Myometrial cell (primary cell): ENCODE measurements at places on chromosomes 4 and X. TPM values are rescaled to one million over a fixed set of nuclear protein-coding genes. Genes with fewer than 3 reads are reported as not detected.

Gene RELL1
- 44.0 and 46.4 TPM in 2 replicates for total RNA-seq

Gene NKX1-1
- not detected in 2 replicates for total RNA-seq

Gene ITM2A
- not detected in 2 replicates for total RNA-seq

Gene KIAA1210
- total RNA-seq = not detected in 2 replicates

Gene MAGEC1
- not detected in 2 replicates for total RNA-seq

Gene FGF13
- total RNA-seq = not detected in 2 replicates

Gene S100G
- total RNA-seq = not detected in 2 replicates

Gene VCX
- not detected in 2 replicates for total RNA-seq

Gene CORIN
- 44.0 and 44.7 TPM in 2 replicates for total RNA-seq

Gene FGFR3
- total RNA-seq = 0.29 and 0.89 TPM in 2 replicates

Gene UGDH
- total RNA-seq = 144 and 167 TPM in 2 replicates

Gene ZCCHC18
- under 0.01 and 0.18 TPM in 2 replicates for total RNA-seq

Gene HMGN5
- 0.29 and 0.89 TPM in 2 replicates for total RNA-seq

Gene RAB41
- total RNA-seq = not detected in 2 replicates

Gene ENAM
- total RNA-seq = under 0.01 TPM in 2 replicates

Gene PCSK1N
- 0.53 TPM in 1 of 2 replicates, not detected in the other for total RNA-seq

Gene XAGE2
- total RNA-seq = not detected in 2 replicates

Gene CENPVL2
- total RNA-seq = not detected in 2 replicates

Gene CCDC120
- 0.58 and 1.4 TPM in 2 replicates for total RNA-seq
